ENCODE measurements at places on chromosomes 12 and 14.

- no peak for DNase-seq
Observed at GRCh38 chr14:32332415-32333316, 3.6 kb downstream of the AKAP6 start.

GRCh38 chr12:106248312-106248845 lies 559 bp upstream of the CKAP4 start:
- DNase-seq: peak; percentile 75

GRCh38 chr14:71686677-71687076 lies 245.6 kb upstream of the RGS6 start:
- DNase-seq: no peak

DNA sequence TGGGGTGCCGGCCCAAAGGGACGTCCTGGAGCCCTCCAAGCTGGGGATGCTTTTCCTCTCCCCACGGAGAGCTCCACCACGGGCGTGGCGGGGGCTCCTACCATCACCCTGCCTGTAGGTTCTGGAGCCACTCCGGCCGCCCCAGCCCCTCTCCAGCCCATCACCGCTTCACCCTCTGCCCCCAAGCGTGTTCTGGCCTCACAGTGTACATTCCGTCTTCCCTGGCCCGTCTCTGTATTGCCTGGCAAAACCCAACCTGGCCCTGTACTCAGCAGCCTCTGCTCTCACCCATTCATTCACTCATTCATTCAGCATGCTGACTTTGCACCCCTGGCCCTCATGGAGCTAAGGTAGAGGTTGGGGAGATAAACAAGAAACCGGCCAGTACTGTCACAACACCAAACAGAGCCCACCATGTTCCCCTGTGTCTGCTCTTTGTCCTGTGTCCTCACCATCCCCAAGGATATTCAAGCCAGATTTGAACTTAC lies 20.3 kb downstream of the SLC25A29 start:
- no peak for DNase-seq

DNA sequence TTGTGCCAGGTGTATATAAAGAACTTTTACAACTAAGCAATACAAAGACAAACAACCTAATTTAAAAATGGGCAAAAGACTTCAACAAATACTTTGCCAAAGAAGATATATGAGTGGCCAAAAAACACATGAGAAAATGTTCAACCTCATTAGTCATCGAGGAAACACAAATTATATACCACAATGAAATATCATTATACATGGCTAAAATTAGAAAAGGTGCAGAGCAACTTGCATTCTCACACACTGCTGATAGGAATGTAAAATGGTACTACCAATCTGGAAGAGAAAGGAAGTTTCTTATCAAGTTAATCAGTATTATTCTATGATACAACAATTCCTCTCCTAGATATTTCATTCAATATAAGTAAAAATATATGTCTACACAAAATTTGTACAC lies 131.6 kb upstream of the FRMD6 start:
- DNase-seq: no peak
